ENCODE measurements at places on chromosomes 2 and 18.

GRCh38 chr2:239779584-239779983 lies 245.6 kb downstream of the NDUFA10 start:
- peak; percentile 15 for DNase-seq

DNA sequence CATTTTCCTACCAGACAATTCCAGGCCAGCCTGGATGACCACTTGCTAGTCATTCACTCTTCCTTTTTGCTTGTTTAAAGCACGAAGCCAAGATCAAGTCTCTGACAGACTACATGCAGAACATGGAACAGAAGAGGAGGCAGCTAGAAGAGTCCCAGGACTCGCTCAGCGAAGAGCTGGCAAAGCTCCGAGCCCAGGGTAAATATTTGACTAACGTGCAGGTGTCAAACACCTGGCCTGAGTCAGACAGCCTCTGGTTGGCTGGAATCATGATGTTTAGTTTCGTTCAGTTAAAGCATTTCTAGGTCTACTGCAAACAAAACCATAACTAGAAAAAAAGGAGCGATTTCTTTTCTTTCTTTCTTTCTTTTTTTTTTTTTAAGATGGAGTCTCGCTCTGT lies 44.2 kb upstream of the LYPD6B start:
- no peak for DNase-seq

DNA sequence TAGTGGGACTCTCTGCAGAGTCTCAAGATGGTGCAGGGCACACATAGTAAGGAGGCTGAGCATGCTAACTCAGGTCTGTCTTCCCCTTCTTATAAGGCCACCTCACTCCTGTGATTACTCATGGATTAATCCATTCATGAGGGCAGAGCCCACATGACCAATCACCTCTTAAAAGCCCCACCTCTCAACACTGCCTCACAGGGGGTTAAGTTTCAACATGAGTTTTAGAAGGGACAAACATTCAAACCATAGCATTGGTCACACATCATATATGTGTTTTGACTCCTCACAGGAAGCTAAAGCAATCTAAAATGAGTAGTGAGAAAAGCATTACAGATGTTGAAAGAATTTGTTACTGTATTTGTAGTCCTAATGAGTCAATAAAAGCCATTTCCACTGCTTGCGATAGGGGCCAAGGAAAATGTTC lies 57.5 kb downstream of the DTNA start:
- DNase-seq, result no peak

GRCh38 chr18:23274638-23275482 lies 139.6 kb downstream of the CABLES1 start:
- no peak for DNase-seq

- no peak for DNase-seq
Observed at GRCh38 chr2:168801961-168802858, at the start of gene NOSTRIN. NOSTRIN (plus strand) TSS chr2:168802637; CDS start chr2:168802647, 10 bp downstream.

GRCh38 chr18:55477499-55477859 lies 110.5 kb downstream of the TCF4 start:
- DNase-seq, result no peak

GRCh38 chr2:17877811-17878280 lies 621 bp upstream of the KCNS3 start:
- DNase-seq, result peak; percentile 44

- DNase-seq, result no peak
Observed at GRCh38 chr2:84686783-84687476, 170.6 kb downstream of the DNAH6 start.

DNA sequence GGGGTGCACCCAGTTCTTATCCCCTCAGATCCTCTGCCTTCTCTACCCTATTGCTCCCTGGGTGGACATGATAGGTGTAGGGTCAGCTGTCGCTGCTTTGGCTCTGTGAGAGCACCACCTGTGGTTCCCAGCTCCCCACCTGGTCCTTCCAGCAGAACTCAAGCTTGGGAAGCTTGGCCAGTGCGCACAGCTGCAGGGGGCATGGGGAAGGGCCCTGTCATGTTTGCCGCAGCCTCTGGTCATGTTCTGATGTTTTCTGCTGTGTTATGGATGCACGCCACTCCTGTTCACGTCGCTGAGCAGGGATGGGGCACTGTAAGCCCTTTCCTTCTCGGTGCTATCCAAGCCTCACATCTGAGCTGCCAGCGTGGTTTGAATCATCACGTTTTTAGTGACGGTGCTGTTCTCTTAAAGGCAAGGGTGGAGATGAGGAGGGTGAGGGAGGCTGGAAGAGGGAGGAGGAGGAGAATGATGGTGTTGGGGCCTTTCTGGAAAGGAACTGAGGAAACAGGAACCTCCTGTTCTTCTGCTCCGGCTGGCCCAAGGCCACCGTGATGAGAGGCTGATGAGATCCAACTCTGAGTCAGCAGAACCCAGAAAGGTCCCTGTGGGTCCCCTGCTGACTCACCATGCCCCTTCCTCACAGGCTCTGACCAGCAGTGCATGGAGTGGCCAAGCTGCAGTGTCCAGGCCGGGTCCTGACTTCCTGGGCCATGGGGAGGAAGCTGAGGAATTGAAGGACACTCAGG lies 78.0 kb downstream of the LIPG start:
- DNase-seq, result no peak

- no peak for DNase-seq
Observed at GRCh38 chr2:160836755-160837154, 323.5 kb upstream of the TANK start.

DNA sequence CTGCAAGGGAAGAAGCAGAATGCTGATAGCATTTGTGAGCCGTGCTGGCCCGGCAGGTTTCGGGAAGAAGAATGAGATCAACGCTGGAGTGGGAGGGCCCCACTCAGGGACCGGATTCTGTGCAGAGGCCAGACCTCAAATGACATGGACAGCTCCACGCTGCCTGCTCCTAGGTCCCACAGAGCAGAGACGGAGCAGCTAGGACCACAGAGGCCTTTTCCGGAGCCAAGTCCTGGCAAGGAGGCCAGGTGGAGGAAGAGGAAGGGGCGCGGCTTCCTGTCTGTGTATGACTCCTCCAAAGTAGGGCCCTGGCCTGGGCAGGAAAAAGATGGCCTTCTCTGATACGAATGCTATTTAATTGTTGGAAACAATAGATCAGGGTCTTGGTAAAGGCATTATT lies 139.9 kb downstream of the LRRC30 start:
- DNase-seq, result no peak

DNA sequence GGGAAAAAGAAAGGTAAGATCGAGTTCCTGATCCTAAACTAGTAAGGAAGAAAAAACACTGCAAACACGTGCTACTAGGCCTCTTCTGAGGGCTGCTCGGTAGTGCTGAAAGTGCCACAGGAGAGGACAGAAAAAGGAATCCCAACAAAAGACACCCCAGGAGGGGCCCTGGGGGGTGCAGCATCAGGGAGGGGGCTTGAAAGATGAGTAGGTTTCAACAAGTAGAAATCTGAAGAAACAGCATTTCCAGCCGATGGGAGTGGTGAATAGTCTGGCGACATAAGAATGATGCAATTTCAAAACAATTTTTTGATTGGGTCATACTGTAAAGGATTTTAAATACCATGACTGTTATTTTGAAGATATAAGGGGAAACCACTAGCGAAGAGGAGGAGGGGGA lies 98.6 kb downstream of the NOL10 start:
- DNase-seq, result no peak

DNA sequence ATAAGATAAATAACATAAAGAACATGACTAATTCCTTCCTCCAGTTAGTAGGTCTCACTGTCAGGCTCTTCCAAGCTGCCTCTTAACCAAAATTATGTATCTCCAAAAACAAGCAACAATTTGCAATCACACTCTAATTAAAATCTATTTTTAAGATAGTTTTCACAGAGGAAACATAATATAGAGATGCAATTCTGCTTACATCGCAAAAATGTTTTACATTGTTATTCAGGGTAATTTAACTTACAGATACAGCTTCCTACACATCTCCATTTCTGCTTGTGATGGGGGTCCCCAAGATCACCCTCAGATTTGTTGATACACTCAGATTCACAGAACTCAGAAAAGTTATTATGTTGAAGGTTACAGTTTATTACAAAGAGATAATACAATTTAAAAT lies 115.5 kb downstream of the DSC3 start:
- no peak for DNase-seq

DNA sequence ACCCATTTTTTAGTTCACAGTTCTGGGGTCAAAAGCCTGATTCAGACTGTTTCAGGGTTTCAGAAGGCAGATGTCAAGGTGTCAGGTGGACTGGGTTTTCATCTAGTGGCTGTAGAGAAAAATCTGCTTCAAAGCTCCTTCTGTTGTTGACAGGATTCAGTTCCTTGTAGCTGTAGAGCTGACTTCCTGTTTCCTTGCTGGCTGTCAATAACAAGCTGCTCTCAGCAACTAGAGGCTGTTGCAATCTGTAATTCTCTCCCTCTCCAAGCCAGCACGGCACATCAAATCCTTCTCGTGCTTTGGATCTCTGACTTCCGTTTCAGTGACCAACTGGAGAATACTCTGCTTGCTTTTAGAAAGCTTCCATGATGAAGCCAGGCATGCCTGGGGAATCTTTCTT lies 179.4 kb downstream of the DOK6 start:
- no peak for DNase-seq

- DNase-seq, result no peak
Observed at GRCh38 chr2:59744436-59744835, 809.0 kb downstream of the BCL11A start.

GRCh38 chr2:17672583-17673317 lies 80.9 kb downstream of the SMC6 start:
- DNase-seq, result no peak

DNA sequence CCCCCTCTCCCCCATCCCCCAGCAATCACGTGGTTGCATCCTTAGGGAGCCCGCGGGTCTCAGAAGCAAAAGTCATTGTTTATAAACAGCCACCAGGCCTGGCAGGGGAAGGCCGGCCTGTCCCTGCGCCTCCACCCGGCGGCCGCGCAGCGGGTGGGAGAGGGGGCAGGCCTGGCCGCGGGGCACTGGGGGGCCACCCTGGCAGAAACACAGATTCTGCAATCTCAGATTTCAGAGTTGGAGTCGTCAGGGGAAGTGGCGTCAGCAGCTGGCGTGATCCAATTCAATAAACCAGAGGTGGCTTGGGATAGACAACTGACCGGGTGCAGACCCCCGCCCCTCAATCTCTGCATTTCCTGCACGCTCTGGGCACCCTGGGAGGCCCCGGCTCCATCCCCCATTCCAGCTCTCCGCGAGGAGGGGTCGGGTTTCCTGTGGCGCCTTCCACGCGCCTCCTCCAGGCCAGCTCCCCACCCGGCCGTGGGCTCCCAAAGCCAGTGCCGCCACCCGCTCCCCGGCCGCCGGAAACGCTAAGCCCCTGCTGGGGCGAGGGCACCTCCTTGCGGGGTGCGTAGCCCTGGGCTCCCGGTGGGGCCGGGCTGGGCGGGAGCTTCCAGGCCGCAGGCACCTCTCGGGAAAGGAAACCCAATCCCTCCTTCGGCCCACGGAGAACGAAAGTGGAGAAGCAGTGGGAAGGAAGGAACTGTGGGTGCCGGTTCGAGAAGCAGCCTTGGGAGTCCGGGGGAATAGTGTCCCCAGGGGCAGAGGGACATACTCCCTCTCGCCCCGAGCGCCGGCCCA lies 1.1 kb downstream of the BIN1 start:
- peak; percentile 69 for DNase-seq

DNA sequence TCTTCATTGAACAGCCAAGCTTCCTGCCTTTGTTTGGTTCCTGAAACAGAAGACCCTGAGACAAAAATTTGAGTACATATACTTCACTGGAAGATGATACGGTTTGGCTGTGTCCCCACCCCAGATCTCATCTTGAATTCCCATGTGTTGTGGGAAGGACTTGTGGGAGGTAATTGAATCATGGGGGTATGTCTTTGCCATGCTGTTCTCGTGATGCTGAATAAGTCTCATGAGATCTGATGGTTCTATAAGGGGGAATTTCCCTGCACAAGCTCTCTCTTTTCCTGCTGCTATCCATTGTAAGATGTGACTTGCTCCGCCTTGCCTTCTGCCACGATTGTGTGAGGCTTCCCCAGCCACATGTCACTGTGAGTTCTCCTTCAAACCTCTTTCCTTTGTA lies 76.5 kb downstream of the BABAM2 start:
- DNase-seq, result no peak

DNA sequence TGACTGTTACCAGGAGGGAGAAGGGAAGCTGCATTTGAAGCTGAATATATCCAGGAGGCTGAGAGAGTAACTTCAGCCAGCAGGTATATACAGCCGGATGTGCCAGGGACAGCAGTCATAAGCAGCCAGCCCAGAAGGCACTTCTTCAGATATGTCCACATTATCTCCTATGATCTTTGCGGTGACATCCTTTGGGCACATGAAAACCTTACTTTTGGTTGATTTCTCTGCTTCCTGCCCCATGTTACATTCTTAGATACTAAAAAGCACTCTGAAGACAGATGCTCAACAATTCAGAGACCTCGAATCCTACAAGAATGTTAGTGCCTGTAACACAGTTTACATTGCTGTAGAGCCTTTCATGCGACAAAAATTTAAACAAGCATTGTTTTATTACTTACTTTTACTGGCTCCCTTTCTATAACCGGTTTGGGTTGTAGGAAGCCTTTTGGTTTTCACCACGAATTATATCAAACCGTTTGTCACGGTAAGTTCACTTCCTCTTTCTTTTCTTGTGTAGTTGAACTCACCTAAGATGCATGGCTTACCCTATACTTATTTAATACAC lies 50.3 kb upstream of the TLK1 start:
- no peak for DNase-seq

DNA sequence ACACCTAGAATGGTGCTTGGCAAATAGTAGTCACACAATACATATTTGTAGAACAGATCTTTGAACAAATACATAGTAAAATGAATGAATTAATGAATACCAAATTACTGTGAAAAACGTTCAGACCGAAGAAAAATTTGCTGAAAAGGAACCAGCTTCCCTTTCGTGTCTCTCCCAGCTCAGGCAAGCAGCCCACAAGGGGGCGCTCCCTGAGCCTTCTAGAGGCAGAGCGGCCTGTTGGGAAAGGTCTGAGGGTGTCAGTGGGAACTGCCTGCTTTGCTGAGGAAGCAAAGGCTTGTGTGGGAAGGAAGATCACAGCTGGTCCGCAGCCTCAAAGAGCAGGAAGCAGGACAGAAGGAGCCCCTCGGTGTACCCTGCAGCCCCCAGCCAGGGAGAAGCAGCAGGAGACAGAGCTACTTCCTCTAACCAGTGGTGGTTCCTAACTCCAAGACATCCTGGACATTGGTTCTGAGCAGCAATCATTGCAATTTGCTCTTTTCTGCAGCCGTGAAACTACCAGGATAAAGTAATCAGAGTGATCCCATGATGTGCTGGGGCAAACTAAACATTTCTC lies 231.1 kb downstream of the ANKRD30B start:
- DNase-seq, result no peak

DNA sequence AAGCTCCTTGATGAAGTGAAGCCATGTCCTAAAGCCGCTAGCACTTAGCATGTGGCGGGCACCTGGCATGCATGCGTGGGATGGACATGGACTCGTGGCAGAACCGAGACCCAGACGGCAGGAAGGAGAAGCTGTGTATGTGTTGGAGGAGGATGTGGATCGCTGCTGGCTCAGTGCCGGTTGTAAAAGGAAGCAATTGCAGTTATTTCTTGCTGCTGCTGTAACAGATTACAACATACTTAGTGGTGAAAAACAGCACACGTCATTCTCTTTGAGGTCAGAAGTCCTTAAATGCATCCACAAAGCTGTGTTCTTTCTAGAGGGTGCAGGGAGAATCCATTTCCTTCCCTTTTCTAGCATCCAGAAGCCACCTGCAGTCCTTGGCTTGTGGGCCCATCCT lies 74.6 kb downstream of the AGAP1 start:
- no peak for DNase-seq

- no peak for DNase-seq
Observed at GRCh38 chr2:105635564-105635963, 109.1 kb upstream of the NCK2 start.

GRCh38 chr2:57126410-57126809 lies 920.2 kb upstream of the VRK2 start:
- no peak for DNase-seq
